ENCODE measurements at places on chromosomes 3 and 15.

DNA sequence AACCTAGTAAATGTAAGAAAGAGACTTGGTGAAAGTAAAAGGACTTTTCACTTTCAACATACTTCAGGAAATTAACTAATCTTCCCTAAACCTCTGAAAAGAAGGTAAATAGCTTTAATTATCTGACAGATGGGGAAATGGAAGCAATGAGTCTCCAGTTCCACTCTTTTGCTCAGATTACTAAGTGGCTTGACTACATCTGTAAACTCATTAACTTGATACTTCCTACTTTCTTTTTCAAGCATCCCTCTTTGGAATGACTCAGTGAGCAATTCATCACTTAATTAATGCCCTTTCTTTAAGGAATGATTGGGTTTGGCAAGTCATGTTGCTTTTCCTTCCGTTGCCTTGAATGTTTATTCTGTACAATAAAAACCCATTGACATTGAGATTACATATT lies 234.2 kb downstream of the GRM7 start:
- DNase-seq, result no peak

GRCh38 chr15:36601497-36601932 lies 22.1 kb downstream of the CDIN1 start:
- no peak for DNase-seq

GRCh38 chr3:13171704-13172643 lies 98.7 kb upstream of the IQSEC1 start:
- no peak for DNase-seq

DNA sequence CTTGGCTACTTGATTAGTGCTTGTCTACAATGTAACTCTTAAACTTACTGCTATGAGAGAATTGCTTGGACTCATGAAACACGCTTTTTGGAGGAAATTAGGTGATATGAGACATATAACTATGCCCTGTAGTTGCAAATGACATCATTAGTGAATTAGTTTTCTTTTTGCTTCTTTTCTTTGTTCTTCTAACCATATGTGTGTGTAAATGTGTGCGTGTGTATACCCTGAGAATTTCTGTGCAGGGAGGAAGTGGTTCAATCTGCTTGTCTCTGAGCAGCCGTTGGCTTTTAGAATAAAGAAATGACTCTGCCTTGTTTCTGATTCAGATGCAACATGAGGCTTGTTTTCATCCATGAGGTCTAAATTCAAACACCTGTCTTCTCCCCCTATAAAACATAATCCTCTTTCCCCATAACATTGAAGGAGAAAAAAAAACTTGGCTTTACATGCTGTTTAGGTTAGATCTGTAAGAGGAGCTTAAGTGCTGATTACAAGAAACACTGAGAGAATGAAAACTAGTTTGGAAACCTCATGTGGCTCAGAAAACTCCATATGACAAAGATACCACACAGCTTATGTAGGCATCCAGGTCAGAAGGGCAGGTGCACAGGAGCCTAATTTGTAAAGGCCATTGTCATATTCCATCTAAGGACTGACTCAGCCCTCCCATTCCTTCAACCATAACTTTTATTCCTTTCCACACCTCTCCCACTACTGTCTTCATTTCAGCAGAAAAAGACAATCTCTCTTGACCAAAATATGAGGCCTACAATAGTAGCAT lies 30.5 kb upstream of the BLM start:
- DNase-seq, result no peak

DNA sequence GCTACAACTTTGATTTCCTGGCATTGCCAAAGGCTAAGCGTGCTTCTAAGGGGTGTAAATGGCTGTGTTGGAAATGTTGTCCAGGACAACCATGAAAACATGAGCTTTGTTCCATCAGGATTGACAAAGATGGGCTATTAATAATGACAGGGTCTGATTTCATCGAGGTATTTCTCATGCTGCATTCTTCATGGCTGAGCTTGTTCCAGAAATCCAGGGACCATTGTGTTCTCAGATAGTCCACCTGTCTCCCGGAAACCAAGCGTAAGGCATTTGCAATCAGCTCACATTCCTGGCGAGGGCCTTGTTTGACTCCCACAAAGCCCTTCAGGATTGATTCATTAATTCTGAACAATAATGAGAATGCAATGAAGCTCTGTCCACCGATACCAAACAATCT lies 111.3 kb downstream of the CD47 start:
- no peak for DNase-seq

DNA sequence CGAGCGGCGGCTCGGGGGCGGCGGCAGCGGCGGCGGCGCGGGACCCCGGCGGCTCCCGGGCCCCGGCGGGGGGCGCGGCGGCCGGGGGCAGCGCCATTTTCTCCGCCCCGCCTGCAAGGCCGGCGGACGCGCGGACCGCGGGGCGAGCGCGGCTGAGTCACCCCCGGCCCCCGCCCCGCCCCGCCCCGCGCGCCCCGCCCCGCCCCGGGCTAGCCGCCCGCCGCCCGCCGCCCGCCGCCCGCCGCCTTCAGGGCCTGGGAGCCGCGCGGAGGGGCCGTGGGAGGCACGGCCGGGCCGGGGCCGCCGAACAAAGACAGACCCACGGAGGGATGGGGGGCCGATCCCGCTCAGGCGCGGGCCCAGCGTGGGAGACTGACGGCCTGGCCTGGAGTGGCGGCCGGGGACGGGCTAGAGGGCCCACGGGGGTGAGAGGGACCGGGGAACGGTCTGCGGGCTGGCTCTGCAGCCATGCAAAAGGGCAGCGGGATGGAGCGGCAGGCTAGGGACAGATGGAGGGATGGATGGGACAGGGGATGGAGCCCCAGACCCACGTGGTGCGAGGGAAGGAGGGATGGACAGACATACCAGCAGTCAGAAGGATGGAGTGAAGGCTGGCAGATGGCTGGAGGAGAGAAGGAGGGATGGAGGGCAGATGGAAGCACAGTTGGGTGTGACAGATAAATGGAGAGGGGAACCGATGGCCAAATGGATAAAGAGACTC lies at the start of gene EIF4E3:
TSS of gene EIF4E3 (minus strand) at position 132 of the 721 bp plus-strand sequence. CDS start at position 97, 35 bp downstream.
- no peak for DNase-seq

DNA sequence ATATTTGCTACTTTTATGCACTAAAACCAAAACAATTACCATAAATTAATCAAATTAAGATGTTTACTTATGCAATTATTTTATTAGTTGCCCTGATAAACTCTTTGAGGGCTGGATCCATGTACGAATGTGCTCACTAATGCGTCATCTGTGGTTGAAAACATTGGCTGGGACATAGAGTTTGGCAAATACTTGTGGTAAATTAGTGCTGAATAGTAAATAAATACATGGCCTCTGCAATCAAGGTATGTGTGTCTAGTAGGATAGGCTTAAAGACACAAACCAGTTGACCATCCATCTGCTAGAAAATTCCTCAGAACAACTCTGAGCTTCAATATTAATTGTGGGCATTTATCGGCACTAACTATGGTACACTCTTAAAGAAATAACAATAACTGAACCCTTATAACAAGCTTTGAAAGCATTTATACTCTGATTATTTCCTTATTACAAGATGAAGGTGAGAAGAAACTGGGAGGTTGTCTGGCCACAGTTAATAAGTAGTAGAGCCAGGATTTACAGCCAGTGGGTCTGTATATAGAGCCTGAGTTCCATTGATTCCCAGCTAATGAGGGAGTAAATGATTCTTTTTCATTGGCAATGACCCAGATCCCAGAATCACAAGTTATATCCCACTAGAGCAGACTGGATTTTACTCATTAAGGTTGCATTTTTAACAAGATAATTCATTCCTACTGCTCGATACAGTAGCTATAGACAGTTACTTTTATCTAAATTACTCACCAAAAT lies 169.5 kb upstream of the CNTN6 start:
- DNase-seq, result no peak

- DNase-seq, result no peak
Measured at GRCh38 chr15:101069654-101069973, 150.5 kb downstream of the LRRK1 start.

DNA sequence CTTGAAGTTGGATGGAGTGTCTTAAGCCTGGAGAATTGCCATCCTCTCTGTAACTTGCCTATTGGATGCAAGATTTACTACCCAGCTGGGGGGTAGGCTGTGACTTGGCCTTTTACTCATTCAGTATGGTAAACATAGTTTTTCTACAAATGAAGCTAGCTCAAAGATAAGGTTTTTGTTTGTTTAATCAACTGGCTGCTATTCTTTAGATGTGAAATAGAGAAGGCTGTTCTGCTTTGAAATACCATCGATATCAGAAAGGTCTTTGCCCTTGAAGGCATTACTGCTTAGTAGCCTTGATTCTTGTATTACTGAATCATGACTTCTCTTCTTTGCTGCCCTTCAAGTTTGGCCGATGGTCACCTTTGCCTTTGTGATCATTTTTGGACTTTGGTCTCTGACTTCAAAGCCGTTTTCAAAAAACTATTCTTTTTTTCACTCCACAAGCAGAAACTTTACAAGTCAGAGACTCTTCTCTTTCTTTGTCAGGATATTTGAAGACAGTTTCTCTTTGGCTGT lies 83.1 kb downstream of the GAP43 start:
- no peak for DNase-seq

- DNase-seq, result no peak
Measured at GRCh38 chr3:25540273-25540672, 112.2 kb downstream of the RARB start.

- DNase-seq, result no peak
Measured at GRCh38 chr15:62666046-62666445, 376.5 kb upstream of the TPM1 start.

GRCh38 chr3:155302481-155302880 lies 9.0 kb upstream of the STRIT1 start:
- no peak for DNase-seq

DNA sequence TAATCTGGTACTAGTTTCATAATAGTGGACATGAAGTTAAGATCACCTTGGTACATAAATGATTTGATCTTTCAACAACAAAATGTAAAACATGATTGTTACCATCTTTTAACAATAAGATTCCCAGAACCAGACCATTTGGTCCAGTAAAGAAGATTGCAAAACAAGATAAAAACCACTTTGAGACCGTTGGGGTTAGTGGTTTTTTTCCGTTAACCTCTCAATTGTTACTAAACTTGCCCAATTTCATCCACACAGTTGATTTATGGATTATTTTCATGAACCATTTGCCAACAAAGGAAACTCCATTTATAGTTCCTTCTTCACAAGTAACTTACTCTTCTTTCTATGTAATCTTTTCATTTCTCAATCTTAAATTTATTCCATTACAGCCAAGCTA lies 53.8 kb downstream of the ATP8B4 start:
- no peak for DNase-seq

GRCh38 chr3:113741620-113742019 lies 4.4 kb downstream of the NAA50 start:
- no peak for DNase-seq

DNA sequence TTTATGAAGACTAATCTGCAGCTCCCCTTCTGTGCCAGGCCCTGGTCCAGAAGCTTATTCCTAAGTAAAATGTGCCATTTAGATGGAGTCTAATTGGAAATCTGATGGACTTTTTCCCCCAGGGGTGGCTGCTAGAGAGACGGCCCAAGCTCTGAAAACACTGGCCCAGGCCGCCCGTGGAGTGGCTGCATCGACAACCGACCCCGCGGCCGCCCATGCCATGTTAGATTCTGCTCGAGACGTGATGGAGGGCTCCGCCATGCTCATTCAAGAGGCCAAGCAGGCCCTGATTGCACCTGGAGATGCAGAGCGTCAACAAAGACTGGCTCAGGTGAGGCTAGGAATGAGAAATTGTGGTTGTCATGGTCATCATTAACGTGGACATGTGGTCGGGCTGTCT lies 305.8 kb upstream of the TPM1 start:
- DNase-seq, result no peak

- no peak for DNase-seq
Measured at GRCh38 chr3:177236704-177237103, 39.4 kb upstream of the TBL1XR1 start.

- DNase-seq, result peak; percentile 62
Measured at GRCh38 chr3:13420831-13421765, 976 bp upstream of the NUP210 start.

GRCh38 chr15:63833021-63833696 lies 589 bp downstream of the HERC1 start:
- DNase-seq, result peak; percentile 8
